GM23338 (cell line): ENCODE measurements at places on chromosomes 11 and 22. TPM values are rescaled to one million over a fixed set of nuclear protein-coding genes. Genes with fewer than 3 reads are reported as not detected.

PAMR1 gene
- total RNA-seq: 2.5 and 3.1 TPM in 2 replicates

SCUBE1 gene
- 2.0 and 3.2 TPM in 2 replicates for total RNA-seq

MMP13 gene
- not detected in 2 replicates for total RNA-seq

GP1BB gene
- 1.3 TPM in 1 of 2 replicates, not detected in the other for total RNA-seq

PRR5L gene
- 6.6 and 8.9 TPM in 2 replicates for total RNA-seq

ELFN2 gene
- total RNA-seq: 0.35 and 0.62 TPM in 2 replicates

FXYD6 gene
- 25.6 and 30.7 TPM in 2 replicates for total RNA-seq

GRCh38 chr11:12205330-12205729 lies 94.9 kb downstream of the MICAL2 start:
- no peak for DNase-seq

DNA sequence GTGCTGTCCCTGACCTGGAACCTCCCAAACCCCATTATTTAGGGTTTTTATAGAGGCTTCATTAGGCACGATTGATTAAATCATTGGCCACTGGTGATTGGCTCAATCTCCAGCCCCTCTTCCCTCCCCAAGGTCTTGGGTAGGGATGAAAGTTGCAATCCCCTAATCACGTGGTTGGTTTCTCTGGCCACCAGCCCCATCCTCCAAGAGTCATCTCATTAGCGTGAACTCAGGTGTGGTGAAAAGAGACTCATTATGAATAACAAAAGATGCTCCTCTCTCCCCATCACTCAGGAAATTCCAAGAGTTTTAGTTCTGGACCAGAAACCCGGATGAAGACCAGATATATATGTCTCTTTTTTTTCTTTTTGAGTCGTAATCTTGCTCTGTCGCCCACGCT lies 7.6 kb upstream of the MARK2 start:
- DNase-seq: peak; percentile 76

GRCh38 chr11:115030166-115030565 lies 351.8 kb downstream of the NXPE2 start:
- no peak for DNase-seq

DNA sequence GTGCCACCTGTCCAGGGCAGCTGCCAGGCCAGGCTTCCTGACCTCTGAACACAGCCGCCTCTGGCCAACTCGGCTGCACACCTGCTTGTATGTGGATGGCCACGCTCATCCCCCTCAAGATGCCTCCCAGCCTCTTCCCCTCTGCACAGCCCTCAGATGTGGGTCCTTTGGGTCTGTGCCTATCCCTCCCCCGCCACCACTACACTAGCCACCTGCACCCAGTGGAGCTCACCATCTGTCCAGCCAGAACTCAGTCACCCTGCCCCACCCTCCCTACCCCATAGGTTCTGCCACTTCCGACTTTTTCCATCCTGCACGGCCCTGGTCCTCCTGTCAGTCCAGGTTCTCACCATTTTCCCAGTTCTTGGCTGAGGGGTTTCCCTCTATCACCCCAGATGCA lies 44.6 kb downstream of the PHF21B start:
- no peak for DNase-seq

- no peak for DNase-seq
Measured at GRCh38 chr11:115201111-115201792, 303.0 kb downstream of the CADM1 start.

- no peak for DNase-seq
Measured at GRCh38 chr22:20438427-20438677, 727 bp upstream of the SCARF2 start.

DNA sequence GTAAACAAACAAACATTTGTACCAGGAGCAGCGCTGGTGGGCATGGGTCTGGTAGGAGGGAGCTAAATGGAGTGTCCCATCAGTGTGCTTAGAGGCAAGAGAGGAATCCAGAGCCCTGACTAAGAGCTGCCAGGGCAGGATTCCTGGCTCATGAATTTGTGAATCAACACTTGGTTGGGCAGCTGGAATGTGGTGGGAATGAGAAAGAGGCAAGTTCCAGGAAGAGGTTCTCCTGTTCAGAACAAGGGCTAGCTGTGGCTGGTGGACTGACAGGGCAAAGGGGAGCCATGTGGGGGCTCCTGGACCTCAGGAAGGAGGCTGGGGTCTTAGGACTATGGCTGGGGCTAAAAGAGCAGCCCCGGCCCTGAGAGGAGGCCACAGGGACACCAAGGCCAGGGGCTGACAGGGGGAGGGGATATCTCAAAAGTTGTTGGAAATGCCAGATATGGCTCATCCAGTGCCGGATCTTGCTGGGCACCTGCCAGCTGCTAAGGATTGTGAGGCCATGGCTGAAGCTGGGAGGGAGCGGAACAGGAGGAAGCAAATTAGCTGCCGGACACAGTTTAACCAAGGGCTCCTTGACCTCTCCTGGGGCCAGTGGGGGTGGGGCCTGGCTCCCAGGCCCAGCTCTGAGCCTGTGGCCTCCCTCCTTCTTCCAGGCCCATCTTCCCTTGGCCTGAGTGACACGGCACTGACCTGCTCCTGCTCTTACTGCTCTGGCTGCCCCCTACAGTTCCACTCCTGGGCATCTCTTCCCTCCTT lies 14.6 kb upstream of the P2RY6 start:
- DNase-seq: peak; percentile 33

- DNase-seq: no peak
Measured at GRCh38 chr11:23797624-23798419, 699.0 kb upstream of the LUZP2 start.

DNA sequence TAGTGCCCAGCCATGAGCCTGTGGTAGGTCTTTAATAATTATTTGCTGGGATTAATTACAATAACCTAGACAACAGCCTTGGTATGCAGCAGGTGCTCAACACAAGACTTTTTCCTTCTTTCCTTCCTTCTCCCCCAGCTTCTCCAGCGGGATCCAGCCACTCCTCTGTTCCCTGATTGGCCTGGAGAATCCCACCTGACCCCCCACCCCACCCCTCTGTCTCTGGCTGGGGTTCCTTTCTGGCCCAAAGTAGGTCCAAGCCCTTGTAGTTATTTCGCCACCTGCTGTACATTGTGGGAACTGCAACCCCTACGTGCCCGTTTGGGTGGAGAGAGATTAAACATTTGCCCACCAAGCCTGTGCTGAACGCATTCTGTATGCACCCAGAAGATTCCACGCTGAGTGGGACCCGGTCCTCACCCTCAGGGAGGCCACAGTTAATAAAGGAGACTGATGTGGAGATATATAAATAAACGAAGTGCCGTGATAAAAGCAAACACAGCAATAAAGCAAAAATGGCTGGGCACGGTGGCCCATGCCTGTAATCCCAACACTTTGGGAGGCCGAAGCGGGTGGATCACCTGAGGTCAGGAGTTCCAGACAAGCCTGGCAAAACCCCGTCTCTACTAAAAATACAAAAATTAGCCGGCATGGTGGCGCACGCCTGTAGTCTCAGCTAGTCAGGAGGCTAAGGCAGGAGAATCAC lies 32.1 kb upstream of the DGKZ start:
- DNase-seq: peak; percentile 98

DNA sequence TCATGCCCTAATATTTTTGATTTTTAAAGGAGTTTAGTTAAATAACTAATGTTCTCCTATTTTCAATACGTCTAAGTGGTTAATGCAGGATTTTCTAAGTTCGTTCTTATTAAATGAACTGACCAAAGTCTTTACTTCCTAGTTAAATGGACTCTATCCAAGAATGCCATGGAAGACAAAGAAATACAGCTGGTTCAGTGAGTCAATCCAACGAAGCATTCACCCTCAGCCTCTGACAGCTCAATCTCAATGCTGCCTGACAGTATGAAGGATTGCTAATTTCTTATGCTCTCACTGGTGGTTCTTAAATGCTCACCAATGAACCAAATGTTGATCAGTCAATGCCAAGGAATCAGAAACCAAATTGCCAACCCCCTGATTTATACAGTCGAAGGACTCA lies 219.4 kb downstream of the CADM1 start:
- no peak for DNase-seq

DNA sequence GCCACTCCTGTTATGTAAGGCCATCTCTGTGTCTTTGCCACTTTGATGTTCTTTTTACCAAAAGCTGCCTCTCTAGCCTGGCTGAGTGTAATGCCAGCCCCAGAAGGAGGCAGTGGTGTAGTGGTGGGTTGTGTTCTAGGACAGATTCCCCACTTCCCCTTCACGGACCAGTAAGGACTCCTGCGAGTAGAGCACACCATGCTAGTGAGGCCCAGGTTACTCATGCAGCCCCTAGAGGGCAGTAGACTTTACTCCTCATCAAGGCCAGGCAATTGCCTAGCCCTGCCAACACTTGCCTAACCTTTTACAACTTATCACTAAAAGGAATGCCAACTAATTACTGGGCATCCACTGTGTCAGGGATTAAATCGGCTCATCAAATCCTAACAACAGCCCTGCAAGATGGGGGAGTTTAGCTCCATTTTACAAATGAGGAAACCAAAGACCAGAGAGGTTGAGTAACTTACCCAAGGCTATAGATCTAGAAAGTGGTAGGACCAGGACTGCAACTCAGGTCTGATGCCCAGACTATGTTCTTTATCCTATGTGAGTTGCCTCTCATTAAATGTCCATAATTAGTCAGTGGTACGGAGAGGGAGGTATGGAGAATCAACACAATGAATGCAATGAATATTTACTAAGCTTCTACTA lies 75.3 kb downstream of the APIP start:
- peak; percentile 78 for DNase-seq

DNA sequence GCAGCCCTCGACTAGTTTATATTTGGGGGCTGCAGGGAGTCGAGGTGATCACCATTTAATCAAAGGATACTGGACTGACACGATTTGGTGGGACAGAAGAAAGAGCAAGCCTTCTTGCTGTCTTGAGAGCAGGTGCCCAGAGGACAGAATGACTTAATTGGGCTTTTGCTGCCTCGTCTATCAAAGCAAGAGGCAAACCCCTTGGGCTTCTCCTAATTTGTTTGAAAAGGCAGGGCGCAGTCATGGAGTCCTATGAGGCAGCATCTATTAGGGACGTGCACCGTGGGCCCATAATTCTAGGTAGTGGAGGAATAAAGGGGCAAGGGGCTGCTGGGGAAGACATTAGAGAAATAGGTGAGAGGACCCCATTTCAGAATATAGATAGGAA lies 1411.3 kb downstream of the TBC1D22A start:
- DNase-seq: no peak

DNA sequence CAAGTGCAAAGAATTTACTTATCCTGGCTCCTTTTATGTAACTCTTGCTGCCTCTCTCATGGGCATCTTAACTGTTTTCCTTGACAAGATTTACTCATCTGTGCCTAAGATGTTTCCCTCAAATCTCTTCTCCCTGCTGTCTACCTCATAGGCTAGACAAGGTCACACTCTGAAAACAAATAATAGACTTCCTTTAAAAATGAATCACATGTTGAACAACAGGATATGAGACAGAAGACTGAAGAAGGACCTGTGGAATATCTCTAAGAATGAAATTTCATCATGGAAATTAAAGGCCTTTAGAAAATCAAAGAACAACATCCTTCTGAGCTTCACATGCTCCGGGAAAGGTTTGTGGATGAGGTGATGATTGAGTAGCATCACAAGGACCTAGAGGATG lies 6.0 kb upstream of the SCGB2A2 start:
- no peak for DNase-seq

GRCh38 chr22:29830585-29830984 lies 7.5 kb downstream of the ASCC2 start:
- DNase-seq: no peak

DNA sequence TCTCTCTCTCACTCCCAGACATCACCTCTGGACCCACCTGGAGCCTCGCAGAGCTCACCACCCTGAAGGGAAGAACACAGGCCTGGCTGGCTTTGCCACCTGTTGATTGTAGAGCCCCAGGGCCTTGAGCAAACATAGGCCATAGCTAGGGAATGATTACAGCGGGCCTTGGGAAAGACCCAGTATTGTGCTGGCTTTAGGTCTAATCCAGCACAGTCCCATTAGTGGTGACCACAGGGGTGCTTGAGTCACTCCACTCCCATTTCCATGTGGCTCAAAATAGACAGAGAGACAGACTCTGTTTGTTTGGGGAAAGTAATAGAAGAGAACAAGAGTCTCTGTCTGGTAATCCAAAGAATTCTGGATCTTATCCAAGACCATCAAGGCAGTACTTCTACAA lies 42.7 kb upstream of the FAM181B start:
- DNase-seq: no peak

DNA sequence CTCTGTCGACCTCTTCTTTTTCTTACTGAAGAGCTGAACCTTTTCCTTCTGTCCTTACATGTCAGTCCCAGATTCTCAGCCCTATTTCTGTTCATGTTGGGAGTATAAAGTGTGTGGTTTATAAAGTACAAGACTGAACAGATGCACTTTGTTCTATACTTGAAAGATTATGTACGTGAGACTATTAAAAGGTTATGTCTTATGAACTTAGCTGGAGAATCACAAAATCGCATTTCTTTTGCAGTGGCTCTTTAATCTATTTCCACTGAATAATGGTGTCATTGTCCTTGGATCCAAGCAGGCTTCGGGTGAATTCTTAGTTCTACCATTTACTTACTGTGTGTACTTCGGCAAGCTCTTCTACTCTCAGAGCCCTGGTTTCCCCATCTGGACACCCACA lies 558.4 kb downstream of the TMEM135 start:
- DNase-seq: no peak

GRCh38 chr11:108084811-108085210 lies 36.6 kb upstream of the ACAT1 start:
- DNase-seq: no peak

- no peak for DNase-seq
Measured at GRCh38 chr11:135008001-135008405, 596.0 kb upstream of the B3GAT1 start.
